ENCODE measurements at places on chromosomes 7 and 10.

GRCh38 chr10:93722550-93722949, 20.2 kb upstream of the FRA10AC1 start:
- DNase-seq = no peak

DNA sequence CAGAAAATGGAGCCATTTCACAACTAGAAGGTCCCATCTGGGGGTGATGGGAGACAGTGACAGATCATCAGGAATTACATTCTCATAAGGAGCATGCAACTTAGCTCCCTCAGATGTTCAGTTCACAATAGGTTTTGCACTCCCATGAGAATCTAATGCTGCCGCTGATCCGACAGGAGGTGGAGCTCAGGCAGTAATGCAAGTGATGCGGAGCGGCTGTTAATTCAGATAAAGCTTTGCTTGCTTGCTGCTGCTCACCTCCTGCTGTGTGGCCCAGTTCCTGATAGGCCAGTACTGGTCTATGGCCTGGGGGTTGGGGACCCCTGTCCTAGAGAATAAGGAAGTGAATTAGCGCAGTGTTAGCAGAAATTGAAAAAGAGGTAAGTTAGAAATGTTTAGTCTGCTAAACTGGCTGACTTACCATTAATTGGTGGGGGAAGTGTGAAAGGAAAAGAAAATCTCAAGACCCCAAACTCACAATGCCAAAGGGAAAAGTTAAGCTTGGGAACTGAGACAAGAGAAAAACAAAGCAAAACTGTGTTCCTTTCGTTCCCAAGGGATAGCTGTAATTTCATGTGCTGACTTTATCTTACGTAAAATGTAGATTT, 76.4 kb downstream of the LYZL2 start:
- no peak for DNase-seq

DNA sequence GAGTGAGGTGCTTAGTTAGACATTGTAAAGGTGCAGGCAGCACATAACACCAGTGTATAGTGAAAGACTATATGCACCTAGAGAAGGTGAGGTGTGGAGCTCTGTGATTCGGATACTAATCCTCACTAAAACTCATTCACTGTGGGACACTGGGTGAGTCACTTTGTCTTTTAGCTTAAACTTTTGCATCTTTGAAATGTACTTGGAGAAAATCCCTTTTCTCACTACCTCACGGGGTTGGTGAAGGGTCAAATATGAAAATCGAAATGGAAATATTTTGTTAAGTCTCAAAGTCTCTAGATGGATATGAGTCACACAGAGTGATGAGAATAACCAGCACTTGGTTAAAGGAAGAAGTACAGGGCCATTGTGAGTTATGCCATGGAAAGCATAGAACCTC, 38.0 kb downstream of the MDFIC start:
- DNase-seq = no peak

GRCh38 chr10:31069411-31069810, 37.7 kb upstream of the ZNF438 start:
- no peak for DNase-seq

GRCh38 chr7:132464740-132465139, 111.5 kb downstream of the PLXNA4 start:
- DNase-seq = no peak

Measured in Panc1 (cell line).